ENCODE measurements at places on chromosomes 2 and 18.
A peak's percentile ranks its signal among the peaks of the same experiment; 100 is the strongest.

GRCh38 chr18:8705961-8706790, 820 bp downstream of the MTCL1 start:
- DNase-seq: no peak

GRCh38 chr2:19987936-19988335, 2.0 kb downstream of the WDR35 start:
- DNase-seq: no peak

DNA sequence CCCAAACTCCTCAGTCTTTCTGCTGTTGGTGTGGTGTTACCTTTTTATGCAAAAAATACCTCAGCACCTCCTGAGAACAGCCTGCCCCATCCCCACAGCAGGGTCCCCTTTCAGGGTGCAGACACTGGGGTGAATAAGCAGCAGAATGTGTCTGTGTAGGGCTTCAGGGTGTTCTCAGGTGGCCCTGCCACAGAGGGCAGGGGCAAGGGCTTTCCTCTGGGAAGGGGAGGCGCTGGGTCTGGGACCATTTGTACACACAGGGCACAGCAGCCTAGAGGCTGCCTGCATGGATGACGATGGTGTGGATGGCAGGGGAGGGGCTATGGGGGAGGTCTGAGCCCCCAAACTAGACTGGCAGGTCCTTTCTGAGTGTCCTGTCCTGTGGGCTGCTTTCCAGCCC, 2.6 kb downstream of the HAAO start:
- no peak for DNase-seq

DNA sequence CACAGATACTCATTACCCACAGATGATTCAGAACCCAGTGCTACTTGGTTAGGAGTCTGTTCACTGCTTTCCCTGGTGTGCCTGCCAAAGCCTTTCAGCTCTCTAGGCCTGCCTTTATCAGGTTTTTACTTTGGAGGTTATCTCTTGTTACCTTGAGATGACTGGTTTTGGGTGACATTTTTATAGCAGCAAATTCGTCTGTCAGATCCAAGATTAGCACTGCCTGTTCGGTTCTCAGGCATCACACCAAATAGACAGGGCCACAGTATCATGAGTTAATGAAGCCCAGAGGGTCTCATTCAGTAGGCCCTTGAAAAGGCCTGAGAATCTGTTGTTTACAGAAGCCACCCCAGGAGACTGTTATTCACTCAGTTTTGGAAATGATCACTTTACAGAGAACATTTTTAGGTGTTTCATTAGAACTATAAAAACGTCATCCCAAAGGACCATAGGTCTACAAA, 121.2 kb downstream of the OSBPL6 start:
- no peak for DNase-seq

DNA sequence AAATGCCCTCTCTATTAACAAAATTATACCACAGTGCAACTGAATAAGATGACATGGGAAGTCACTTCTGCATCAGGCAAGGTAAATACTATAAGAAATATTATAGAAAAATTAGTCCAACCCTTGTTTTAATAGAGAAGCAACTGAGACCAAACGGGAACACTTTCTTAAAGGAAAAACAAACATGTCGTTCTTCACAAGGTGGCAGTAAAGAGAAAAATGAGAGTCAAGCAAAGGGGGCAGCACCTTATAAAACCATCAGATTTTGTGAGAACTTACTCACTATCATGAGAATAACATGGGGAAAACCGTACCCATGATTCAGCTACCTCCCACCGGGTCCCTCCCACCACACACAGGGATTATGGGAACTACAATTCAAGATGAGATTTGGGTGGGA, 481.7 kb upstream of the CRIM1 start:
- DNase-seq: no peak

GRCh38 chr2:84908948-84909713, 3.7 kb downstream of the TMSB10 start:
- no peak for DNase-seq

DNA sequence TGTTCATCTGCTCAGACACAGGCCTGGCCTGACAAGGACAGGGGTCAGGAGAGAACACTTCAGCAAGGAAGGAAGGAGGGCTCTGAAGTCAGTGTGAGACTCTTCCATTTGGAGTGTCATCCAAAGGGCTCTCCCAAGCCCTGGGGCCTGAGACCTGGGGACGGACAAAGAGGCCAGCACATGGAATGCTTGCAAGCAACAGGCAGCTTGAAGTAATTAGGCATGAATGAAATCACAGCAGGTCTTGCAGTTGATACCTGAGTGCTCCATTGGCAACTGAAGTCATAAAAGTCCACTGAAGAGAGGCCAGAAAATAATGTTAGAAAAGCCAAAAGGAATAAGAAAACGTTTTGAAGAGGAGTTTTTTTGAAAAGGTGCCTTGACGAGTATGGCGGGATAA, 231.7 kb downstream of the VAPA start:
- DNase-seq: no peak

- no peak for DNase-seq
These were observed 52.3 kb upstream of the ST8SIA5 start for GRCh38 chr18:46809145-46809544.

DNA sequence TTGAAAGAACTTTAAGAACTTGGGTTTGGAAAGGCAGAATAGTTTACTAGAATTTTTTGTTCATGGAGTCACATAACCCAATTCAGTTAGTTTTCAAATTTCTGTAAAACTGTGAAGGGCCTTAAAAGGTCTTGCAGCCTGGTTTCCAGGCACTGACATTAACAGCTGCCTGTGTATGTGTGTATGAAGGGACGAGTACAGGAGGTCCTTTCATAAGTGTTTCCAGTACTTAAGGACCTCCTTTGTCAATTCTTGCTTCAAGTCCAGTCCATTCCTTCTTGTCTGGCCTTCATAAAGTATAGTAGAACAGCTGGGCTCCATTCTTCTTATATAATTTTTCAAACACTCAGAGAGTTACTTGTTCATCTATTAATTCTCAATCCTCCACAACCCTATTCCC, 136.5 kb downstream of the NR4A2 start:
- DNase-seq: no peak

GRCh38 chr2:231367178-231367577, 28.3 kb upstream of the B3GNT7 start:
- peak; percentile 30 for DNase-seq

DNA sequence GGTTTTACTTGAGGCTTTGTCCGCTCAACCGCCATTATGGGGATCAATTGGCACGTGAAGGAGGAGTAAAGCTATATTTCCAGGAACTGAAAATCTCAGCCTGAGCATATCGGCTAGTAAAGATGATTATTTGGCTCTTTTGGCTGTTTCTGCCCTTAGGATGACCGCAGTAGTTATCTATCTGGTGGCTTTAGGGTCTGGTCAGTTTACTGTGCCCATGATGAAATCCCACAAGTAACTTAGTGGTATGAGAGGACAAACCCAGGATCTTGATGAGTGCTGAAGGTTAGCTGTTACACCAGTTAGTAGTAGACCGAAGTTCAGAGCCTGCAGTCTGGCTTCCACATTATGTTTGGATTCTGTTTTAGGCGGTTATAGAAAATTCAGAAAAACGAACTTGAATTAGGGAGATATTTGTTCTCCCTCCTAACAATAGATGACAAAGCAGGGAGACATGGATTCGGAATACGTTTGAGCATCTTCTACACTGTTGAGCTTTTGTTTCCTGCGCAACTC, 1.2 kb downstream of the MAT2A start:
- no peak for DNase-seq

GRCh38 chr2:181197140-181197760, 216.8 kb downstream of the UBE2E3 start:
- no peak for DNase-seq

- no peak for DNase-seq
These were observed 149.1 kb downstream of the SLC8A1 start for GRCh38 chr2:40302751-40303325.

DNA sequence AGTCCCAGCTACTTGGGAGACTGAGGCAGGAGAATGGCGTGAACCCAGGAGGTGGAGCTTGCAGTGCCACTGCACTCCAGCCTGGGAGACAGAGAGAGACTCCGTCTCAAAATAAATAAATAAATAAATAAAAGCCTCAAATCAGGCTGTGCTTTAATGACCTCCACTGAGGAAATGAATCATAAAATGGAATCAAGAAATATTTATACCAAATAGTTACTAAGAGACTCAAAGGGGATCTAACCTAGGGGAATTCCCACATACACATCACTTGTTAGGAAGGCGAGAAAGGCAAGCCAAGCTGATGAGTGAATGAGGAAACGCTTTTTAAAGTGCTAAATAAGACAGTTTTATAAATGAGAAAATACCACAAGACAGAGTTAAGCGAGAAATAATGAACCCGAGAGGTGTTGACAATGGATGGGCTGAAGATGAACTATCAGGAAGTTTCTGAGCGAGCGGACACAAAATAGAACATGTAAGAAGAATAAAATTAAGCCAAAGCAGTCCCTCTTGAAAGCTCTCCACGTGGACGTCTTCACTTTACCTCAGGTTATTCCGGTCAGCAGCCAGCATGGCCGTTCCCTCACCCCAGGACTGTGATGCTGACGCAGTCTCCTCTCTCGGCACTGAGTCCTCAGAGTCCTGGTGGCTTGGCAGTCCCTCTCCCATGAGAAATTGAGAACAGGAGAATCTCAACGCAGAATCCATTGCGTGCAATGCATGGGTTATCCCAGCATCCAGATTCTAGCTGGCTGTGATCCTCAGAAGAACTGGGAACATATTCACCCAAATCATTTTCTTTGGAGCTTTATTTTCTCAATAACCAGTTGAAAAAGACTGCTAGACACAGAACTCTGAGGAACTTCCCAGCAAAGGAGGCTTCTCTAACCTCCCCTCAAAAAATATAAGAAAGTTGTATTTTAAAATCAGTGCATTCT, 22.3 kb downstream of the PXDN start:
- no peak for DNase-seq

- DNase-seq: no peak
These were observed 233.8 kb upstream of the SPRED2 start for GRCh38 chr2:65666156-65666725.

DNA sequence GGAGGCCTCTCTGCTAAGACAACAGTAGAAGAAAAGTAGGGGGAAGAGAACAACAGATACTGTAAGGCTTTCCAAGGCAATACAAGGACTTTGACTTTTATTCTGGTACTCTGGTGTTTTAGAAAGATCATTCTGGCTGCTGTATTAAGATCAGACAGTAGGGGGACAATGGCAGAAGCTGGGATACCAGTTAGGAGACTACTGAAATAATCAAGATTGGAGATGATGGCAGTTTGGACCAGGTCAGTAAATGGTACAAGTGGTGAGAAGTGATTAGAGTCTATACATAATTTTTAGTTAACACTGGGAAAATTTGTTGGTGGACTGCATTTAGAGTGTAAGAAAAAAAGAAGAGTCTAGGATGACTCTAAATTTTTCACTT, 139.7 kb downstream of the ROCK1 start:
- no peak for DNase-seq

DNA sequence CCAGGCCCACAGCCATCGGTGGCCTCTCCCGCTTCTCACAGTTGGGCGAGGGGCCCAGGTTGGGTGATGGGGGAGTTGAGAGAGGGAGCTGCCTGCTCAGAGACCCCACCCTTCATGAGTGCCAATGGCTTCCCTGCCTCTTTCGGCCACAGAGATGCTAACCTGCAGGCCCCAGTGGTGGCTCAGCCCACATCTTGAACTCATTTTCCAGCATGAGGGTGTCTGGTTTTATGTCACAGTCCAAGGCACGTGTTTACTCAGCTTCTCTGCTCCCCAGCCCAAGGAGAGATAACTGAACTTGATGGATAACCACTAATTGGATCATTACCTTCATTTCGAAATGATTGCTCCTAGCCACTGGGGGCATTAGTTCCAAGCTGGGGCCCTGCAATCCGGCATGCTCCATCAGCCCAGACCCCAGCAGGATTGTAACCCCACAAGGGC, 45.9 kb upstream of the SIX2 start:
- DNase-seq: no peak

DNA sequence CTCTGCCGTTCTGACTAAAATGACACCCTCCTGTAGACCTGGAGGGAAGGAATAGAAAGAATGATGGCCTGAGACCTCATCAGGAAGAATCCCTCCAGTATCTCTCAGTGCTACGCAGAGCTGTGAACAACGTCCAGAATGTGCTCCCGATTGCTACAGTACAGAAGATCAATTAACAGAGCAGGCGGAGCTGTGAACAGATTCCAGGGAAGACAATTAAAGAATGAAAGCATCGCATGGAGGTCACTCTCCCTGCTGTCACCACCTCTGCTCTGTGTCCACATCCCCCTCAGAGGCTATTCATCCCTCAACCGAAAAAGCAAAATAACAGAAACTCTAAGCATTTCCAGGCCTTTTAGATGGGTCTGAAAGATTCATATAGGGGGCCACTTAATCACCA, 481.0 kb downstream of the EIPR1 start:
- no peak for DNase-seq

GRCh38 chr2:119241205-119241532, 17.5 kb downstream of the STEAP3 start:
- no peak for DNase-seq

GRCh38 chr2:69514406-69514805, 77.2 kb upstream of the NFU1 start:
- DNase-seq: peak; percentile 26

GRCh38 chr2:171225302-171225980, 64.7 kb upstream of the TLK1 start:
- no peak for DNase-seq

GRCh38 chr2:134705861-134706586, 12.8 kb downstream of the TMEM163 start:
- DNase-seq: no peak

GRCh38 chr2:80154231-80154915, 150.2 kb downstream of the LRRTM1 start:
- no peak for DNase-seq

DNA sequence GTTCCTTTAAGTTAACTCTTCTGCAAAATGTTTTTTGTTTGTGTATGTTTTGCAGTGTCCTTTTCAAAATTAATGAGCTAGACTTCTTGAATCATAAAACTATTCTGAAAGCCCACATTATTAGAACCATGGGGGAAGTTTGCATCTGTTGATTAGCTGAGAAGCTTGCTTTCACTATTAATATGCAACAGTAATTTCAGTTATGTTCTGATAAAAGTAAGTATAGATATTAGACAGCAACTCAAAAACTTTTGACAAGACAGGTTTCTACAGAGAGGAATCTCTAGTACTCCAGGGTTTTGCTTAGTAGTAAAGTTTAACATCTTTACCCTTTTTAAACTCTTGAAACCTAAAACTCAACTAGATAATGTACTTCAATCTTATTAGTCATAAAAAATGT, 147.8 kb downstream of the UBE2E3 start:
- DNase-seq: no peak

GRCh38 chr2:71833855-71834560, 313.7 kb downstream of the CYP26B1 start:
- DNase-seq: no peak

DNA sequence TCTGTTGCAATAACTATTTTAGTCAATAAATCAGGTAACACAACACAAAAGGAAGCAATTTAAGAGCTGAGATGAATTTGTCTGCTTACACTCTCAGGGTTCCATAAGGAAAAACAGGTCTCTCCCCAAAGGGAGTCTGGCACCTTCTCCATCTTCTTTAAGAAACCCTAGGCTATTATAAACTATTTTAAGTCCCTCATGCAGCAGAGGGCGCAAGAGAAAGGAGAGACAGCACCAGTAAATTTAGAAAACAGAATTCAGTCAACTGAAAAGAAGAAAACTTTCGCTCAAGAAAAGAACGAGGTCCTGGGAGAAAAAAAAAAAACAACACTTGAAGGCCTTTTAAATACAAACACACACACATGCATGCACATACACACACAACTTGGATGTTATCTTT, 19.1 kb downstream of the SULT1C4 start:
- DNase-seq: no peak

- no peak for DNase-seq
These were observed 484 bp downstream of the AFF3 start for GRCh38 chr2:100141906-100142305.
